Glutamatergic neuron (in vitro differentiated cells): ENCODE measurements at places on chromosomes 1 and 21. TPM values are rescaled to one million over a fixed set of nuclear protein-coding genes. Genes with fewer than 3 reads are reported as not detected.
A peak's percentile ranks its signal among the peaks of the same experiment; 100 is the strongest.

GRCh38 chr1:42786097-42786496 is 1.3 kb downstream of the TMEM269 start:
- no peak for DNase-seq

The TRABD2B gene
- total RNA-seq: 0.64 TPM

The IQGAP3 gene
- total RNA-seq: 6.1 TPM

- DNase-seq: no peak
These were observed 1.2 kb upstream of the CAPN2 start for GRCh38 chr1:223711173-223711572.

The REN gene
- total RNA-seq: not detected

DNA sequence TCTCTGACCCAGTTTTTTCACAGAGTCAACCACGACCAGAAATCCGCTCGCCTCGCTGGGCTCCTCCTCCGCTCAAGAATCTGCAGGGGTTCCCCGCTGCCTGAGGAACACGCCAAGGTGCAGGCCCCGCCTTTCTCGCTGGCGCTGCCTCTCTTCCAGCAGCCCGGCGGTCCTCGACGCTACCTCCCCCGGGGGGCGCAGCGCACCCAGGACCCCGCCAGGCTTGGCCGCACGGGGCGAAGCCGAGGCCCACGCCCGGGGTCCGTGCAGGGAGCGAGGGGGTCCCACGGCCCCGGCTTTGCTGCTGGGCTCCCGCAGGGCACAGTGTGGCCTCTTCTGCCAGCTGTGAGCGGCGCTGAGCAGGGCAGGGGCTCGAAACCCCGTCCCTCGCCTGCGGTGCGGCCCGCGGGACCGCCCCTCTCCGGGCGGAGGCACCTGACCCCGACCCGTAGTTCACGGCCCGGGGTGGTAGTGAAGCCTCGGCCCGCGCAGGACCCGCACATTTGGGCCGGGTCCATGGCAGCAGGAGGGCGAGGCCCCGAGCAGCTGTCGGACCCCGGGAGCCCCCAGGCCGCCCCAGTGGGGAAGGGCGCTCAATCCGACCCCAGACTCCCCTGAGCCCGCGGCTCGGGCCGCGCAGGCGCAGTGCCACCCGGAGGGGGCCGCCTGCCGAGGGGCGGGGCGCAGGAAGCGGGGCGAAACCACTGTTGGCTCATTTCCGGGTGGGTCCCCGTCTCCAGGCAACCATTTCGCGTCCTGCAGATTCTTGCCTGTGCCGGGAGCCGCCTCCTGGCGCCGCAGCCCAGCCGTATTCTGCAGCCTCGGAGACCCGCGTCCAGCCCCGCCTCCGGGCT is 10.0 kb upstream of the MMEL1 start:
- peak; percentile 96 for DNase-seq

The OR14I1 gene
- total RNA-seq: not detected

DNA sequence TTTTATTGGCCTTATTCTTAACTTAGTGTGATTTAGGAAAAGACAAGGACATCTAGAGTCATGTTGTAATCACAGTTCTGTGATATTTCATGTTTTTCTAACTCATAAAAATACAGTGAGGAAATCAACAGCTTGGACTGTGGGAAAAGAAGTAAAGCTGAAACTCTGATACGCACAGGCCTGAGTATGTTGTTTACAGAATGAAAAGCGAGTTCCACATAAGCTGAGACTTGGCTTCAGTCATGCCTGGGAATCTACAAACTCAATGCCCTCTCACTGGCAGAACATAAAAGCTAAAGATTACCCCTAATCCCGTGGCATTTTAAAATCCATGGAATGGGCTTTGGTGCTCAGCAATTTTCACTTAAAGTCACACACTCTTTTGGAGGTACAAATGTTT is 23.6 kb upstream of the ATP5PO start:
- DNase-seq: no peak

GRCh38 chr1:2443277-2444137 is 31.1 kb upstream of the PEX10 start:
- DNase-seq: peak; percentile 77

- DNase-seq: no peak
These were observed 52.7 kb downstream of the TEX35 start for GRCh38 chr1:178565586-178565985.

DNA sequence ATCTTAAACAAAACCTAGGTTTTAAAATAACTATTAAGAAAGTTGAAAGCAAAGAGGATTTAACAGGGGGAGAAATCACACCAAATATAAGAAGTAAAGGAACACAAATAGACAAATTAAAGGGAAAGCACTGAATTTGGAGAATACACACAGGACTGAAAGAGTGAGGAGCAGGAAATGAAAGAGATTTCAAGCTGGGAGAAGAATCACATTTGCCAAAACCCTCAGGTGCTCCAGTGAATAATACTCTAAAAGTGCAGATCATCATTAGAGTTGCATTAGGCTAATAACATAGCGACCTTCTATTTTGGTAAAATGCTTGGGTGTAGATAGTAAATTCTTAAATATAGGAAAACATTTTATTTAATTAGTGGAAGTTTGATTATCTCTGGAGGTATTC is 127.5 kb downstream of the TNNI3K start:
- no peak for DNase-seq

DNA sequence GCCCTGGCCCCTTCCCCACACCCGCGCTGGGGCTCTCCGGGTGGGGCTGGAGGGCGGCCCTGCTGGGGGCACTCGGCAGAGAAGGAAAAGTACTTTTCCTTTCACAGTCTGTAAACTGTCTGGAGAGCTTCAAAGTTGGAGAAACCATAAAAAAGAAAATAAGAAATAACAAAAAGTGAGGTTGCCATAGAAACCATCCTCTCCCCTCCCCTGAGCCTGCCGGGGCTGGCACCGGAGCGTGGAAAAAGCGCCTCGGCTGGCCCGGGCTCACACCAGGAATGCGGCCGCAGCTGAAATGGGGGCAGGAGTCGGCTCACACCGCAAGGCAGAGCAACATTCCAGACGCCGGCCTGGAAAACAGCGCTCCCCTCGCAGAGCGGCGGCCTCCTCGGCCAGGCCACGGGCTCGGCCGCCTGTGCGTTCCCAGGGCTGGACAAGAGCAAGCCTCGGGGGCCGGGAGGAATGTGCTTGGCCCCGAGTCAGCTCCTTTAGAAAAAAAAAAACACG is 69.2 kb downstream of the MORN1 start:
- DNase-seq: no peak

The RAP1GAP gene
- total RNA-seq: 4.8 TPM

- no peak for DNase-seq
These were observed 76.6 kb upstream of the EFHD2 start for GRCh38 chr1:15332952-15333715.

- DNase-seq: no peak
These were observed 57.1 kb downstream of the TNFSF18 start for GRCh38 chr1:172993640-172994039.

GRCh38 chr1:164841702-164842465 is 282.9 kb downstream of the PBX1 start:
- no peak for DNase-seq

The CLDN17 gene
- not detected for total RNA-seq
